ENCODE measurements at places on chromosomes 1 and 21. TPM values are rescaled to one million over a fixed set of nuclear protein-coding genes. Genes with fewer than 3 reads are reported as not detected.
A peak's percentile ranks its signal among the peaks of the same experiment; 100 is the strongest.

AGO3 gene
- 38.0 TPM for total RNA-seq

- no peak within 1 kb of the TSS for H3K4me3 ChIP-seq
- no peak within 1 kb of the TSS for H3K27ac ChIP-seq
- H3K36me3 ChIP-seq: no peaks in the 10 kb centered on the region
- no peaks in the 10 kb centered on the region for H3K27me3 ChIP-seq
Observed at GRCh38 chr1:15742339-15742801, at the start of gene TMEM82. Gene TMEM82 (plus strand): TSS chr1:15742499. CDS start chr1:15742560, 61 bp downstream.

- DNase-seq: no peak
- peak overlapping the region; percentile 5 for H3K27ac ChIP-seq
- no peaks in the 10 kb centered on the region for H3K4me1 ChIP-seq
Observed at GRCh38 chr1:17045634-17046333, 8.0 kb downstream of the SDHB start.

SAMD11 gene
- total RNA-seq: 7.4 TPM

DNA sequence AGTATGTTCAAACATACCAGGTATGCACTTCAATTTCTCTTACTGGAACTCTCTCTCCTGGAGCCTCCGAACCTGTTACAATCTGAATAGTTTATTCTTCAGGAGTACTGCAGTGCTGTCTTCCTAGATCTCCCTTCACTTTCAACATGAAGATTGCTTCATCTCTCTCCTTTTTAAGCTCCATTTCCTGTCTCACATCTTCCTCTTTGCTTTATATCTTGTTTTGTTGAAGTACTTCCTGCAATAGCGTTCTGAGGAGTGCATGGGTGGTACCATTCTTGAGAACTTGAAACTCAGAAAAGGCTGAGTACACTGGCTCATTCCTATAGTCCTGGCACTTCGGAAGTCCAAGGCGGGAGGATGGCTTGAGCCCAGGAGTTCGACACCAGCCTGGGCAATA lies 15.7 kb upstream of the C1orf146 start:
- no peaks in the 10 kb centered on the region for H3K4me1 ChIP-seq
- DNase-seq: no peak
- no peaks in the 10 kb centered on the region for H3K36me3 ChIP-seq
- no peak overlapping the region for H3K4me3 ChIP-seq
- no peaks in the 10 kb centered on the region for H3K27me3 ChIP-seq
- no peak overlapping the region for H3K27ac ChIP-seq

DNA sequence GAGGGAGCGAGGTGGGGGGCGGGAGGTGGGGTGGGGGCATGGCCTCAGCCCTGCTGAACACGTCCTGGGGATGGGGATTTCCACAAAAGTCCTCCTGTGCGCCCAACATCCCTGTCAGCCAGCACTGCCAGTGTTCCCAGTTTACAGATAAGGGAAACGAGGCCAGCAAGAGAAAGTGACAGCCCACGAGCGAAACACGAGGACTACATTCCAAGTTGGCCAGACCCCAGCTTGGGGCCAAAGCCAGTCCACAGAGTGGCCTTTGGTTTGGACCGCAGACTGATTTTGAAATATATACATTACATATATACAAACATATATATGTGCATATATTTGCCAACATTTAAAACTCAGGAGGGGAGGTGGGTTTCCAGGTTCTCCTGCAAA lies 5.0 kb downstream of the FBXO2 start:
- H3K36me3 ChIP-seq: no peaks in the 10 kb centered on the region
